ENCODE measurements at places on chromosomes 2 and 18.
A peak's percentile ranks its signal among the peaks of the same experiment; 100 is the strongest.

DNA sequence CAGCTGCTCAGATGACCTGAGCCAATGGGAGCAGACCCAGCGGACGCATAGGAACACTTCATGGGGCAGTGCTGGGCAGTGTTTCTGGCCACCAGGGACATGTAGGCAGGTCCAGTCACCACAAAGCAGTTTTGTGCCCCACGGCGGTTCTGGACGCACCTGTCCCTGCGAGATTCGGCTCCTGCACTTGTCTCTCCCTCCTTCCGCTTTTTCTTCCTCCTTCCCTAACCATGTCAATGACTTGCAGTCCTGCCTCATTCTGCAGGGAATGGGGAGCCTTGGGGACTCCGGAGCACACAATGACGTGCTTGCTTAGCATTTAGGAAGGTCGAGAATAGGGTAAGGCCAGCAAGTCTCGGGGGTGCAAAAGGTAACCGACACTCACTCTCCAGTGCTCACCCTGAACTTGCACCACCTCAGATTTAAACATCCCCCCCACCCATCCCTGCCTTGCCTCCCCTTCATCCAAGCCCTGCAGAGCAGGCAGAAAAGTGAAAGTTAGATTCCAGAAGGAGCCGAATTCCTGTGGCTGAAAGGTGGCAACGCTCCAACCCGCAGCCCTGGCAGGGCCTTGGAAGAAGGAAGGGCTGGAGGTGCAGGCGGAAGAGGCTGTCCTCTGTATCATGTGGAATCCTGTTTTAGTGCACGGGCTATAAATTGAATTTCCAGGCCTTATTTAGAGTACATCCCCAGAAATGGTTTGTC is 40.5 kb upstream of the ATG16L1 start:
- peak; percentile 39 for DNase-seq

DNA sequence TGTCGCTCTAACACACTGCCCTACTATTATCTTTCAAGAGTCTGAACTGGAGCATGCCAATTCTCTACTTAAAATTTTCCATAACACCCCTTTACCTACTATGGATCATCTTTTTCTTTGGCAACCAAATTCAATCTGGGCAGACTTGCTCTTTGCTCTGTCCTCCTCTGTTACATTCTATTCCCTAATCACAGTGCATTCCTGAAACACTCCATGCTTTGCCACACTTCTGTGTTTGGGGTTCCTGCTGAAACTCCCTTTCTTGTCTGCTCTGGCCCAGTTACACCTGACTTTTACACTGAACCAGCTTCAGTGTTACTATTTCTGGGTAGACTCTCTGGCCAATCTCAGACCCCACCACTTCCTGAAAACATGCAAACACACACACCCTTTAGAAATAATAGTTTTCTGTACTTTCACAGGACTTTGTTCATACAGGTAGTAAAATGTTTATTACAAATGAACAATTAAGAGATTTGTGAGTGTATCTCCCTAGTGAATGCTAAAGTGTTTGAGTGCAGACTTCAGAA is 119.9 kb upstream of the DCC start:
- DNase-seq: no peak

GRCh38 chr2:215680605-215681598 is 245.0 kb upstream of the FN1 start:
- no peak for DNase-seq

DNA sequence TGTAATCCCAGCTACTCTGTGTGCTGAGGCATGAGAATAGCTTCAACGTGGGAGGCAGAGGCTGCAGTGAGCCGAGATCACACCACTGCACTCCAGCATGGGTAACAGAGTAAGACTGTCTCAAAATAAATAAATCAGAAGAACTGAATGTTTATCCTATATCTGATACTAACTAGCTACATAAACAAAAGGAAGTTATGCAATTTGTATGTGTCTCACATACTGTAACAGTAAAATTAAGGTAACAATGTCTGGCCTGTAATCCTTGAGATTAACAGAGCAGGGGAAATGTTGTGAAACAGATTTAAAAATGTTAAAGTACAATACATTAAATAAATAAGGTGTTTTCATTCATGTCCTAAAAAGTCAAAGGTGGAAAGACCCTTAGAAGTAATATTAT is 150.8 kb downstream of the MEMO1 start:
- DNase-seq: no peak

DNA sequence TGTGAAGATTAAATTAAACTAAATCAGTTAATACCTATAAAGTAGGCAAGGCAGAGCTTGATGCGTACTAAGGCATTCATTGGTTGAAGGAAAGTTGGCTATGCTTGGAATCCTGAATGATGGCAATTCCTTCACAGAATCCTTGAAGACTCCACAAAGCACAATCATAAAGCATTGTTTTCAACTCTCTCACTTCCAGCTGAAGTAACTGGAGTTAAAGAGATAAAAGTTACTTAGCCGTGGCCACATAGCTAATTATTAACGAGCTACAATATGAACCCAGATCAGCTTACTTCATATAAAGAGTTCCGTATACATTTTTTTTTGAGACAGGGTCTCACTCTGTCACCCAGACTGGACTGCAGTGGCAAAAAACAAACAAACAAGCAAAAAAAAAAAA is 483.9 kb upstream of the DDX18 start:
- DNase-seq: no peak

- peak; percentile 67 for DNase-seq
Measured at GRCh38 chr2:20050646-20051531, 539 bp downstream of the LAPTM4A start.

GRCh38 chr2:81672516-81672915 is 1368.0 kb upstream of the LRRTM1 start:
- no peak for DNase-seq

- DNase-seq: no peak
Measured at GRCh38 chr18:47911877-47912276, 18.6 kb downstream of the SMAD2 start.

DNA sequence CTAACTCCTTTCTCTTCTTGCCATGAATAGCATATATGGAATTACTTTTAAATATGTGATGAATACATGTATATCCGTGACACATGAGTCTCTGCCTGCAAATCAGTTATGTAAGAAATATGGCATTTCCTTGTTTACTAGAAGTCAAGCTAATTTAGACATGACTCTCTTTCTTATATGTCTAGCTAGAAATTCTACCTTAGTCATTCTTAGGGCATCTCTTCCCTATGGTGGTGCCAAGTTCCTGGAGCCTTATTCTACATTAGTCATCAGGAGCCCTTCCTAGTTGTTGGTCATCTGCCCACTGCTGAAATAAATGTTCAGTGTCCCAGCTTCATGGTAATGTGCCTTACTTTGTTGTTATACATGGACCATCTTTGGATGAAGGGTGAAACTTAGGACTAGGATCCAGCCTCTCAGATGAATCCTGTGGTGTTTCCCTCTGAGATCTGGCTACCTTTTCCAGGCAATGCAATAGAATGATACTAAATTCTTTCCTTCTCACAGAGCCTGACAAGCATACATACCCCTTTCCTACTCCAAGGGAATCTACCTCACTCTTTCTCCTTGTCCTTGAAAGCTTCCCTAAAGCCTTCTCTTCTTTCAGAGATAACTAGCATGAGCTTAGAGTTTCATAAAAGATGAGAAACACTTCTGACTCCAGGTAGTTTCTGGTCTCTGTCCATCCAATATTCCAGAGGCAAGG is 415.3 kb upstream of the VWC2L start:
- no peak for DNase-seq

DNA sequence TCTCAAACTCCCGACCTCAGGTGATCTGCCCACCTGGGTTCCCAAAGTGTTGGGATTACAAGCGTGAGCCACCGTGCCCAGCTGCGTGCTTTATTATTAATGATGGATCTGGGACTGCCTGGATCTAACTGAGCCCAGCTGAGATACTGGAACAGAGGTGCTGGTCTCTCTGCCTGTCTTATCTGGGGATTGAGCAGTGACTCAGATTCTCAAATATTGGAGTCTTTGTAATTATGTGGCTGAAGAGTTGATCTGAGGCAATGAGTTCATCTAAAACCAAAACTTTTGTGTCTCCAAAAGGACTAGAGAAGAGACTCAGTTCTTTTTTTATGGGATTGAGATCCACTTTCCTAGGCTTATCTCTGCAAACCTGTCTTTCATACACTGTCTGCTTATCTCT is 16.3 kb downstream of the PLEKHB2 start:
- DNase-seq: no peak

GRCh38 chr2:151919786-151920185 is 91.6 kb upstream of the ARL5A start:
- no peak for DNase-seq

- DNase-seq: no peak
Measured at GRCh38 chr2:128155970-128156369, 65.0 kb downstream of the UGGT1 start.

DNA sequence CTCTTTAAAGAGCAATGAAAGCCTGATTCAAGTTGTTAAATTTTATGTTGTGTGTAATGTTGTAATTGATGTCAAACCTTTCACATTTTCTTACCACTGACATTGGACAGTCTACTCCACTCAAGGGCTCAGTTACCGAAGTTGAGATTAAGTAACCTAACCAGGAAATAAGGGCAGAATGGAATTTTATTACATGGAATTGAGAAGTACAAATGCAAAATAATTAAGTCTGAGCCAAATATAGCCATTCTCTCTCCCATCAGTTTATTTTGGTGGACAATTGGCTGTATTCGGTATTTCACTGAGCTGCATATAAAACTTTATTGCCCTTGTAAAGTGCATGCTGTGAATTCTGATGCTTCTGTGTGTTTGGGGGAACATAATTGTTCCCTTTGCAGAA is 231.5 kb downstream of the TTC32 start:
- no peak for DNase-seq

DNA sequence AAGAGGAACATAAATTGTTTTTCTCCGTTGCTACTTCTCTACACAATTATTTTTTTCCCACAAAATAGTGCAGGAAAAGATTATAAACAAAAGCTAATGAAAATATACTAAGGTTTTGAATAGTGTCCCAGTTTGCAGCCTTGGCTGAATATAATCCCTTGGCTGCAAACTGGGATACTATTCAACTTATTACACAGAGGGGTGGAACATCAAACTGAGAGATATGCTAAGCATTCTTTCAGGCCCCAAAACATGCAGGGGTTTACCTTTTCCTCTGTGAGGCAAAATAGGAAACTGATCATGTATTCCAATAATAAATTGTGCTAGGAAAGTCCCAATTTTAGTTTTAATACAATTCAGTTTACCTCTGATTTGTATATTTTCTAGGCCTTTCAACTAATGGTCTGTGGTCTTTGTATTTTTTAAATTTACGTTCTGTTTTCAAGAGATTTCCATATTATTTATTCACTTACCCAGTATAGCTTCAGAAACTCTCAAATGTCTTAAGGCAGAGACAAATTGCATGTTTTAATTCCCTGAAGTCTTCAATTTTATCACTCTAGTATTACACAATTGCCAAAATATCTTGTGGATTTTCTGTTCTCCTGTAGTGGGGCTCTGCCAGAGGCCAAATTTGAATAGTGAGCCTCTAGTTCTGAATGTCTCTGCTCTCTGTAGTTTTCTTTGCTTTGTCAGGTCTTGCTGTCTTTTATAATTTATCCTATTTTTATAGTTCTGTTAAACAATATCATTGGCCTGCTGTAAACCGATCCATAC is 63.9 kb downstream of the PPP1R1C start:
- DNase-seq: no peak

GRCh38 chr2:57990118-57990725 is 56.4 kb upstream of the VRK2 start:
- no peak for DNase-seq

GRCh38 chr2:158716921-158717320 is 78.2 kb upstream of the DAPL1 start:
- DNase-seq: no peak

- DNase-seq: no peak
Measured at GRCh38 chr2:108980076-108980475, 8.9 kb downstream of the EDAR start.

DNA sequence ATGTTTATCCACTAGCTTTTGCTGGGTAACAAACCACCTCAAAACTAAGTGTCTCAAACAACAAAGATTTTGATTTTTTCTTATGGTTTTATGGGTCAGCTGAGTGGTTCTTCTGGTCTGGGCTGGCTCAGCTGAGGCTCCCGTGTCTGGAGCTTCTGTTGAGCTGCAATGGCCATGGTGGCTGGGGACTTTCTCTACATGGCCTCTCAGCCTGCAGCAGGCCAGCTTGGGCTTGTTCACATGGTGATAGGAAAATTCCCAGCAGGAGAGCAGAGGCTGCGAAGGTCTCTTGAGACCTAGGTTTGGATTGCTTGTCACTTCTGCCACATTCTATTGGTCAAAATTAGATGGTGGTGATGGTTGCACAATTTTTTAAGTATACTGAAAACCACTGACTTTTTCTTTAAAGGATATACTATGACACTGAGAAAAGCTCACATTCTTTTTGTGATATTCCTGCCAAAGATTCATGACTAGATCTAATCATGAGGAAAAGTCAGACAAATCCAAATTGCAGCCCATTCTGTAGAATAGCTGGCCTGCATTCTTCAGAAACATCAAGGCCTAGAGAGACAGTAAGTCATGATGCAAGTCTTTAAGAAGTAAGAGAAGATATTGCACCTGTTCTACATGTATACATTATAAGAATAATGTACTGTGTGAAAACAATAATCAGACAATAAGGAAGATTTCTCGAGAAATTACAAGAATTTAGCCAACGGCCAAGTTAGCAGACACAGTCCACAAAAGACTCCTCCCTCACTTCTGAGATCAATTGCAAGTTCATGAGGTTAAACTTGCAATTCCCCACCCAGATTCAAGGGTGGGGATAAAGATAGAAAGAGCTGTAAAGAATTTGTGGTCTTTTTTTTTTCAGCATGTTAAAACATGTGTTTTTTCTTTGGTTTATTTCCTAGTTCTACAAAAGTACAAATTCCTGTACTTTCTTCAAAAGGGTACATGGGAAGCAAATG is 35.0 kb upstream of the IL1R2 start:
- no peak for DNase-seq

GRCh38 chr18:36128530-36128870 is 640 bp downstream of the SLC39A6 start:
- peak; percentile 53 for DNase-seq

- no peak for DNase-seq
Measured at GRCh38 chr2:201433394-201433995, 17.8 kb downstream of the TRAK2 start.

- no peak for DNase-seq
Measured at GRCh38 chr2:41949091-41949882, 98.5 kb upstream of the PKDCC start.

DNA sequence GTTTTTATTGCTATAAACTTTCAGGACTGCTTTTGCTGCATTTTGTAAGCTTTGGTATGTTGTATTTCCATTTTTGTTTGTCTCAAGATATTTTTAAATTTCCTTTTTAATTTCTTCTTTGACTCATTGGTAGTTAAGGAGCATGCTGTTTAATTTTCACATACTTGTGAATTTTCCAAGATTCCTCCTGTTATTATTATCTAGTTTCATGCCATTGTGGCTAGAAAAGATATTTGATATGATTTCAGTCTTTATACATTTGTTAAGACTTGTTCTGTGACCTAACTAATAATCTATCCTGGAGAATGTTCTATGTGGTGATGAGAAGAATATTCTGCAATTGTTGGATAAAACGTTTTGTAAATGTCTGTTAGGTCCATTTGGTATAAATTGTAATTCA is 62.1 kb downstream of the NUP35 start:
- DNase-seq: no peak

- DNase-seq: no peak
Measured at GRCh38 chr2:18659915-18660314, 70.5 kb upstream of the NT5C1B start.

Data from H7 (cell line).